ENCODE measurements at places on chromosomes 4 and X. TPM values are rescaled to one million over a fixed set of nuclear protein-coding genes. Genes with fewer than 3 reads are reported as not detected.

GRCh38 chr4:173280998-173281397 lies 53.2 kb downstream of the HMGB2 start:
- H3K36me3 ChIP-seq: peaks cover 4% of the 10 kb centered on the region
- no peak overlapping the region for H3K4me3 ChIP-seq
- no peaks in the 10 kb centered on the region for H3K27me3 ChIP-seq
- H3K27ac ChIP-seq: no peak overlapping the region
- H3K4me1 ChIP-seq: peaks cover 8% of the 10 kb centered on the region

The ITIH6 gene
- total RNA-seq: not detected

DNA sequence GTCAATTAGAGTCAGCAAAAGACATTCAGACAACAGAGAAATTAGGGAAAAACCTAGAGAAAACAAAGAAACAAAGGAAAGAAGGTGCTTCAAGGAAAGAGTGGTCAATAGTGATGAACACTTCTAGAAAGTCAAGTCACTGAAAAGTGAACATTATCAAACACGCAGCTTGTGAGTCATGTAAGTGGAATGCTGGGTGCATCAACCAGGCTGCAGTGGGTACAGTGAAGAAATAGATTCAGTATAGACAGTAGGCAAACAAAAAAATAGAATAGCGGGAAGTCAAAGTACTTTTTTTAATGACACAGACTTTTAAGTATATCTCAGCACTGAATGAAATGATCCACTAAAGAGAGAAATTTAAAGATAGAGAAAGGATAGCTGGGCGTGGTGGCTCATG lies 245.8 kb downstream of the ARHGAP24 start:
- no peak overlapping the region for H3K4me3 ChIP-seq
- no peaks in the 10 kb centered on the region for H3K4me1 ChIP-seq
- no peaks in the 10 kb centered on the region for H3K27me3 ChIP-seq
- no peaks in the 10 kb centered on the region for H3K36me3 ChIP-seq
- peak overlapping the region; percentile 79 for H3K27ac ChIP-seq

- no peak for DNase-seq
- no peaks in the 10 kb centered on the region for H3K4me1 ChIP-seq
- no peak overlapping the region for H3K27ac ChIP-seq
- no peaks in the 10 kb centered on the region for H3K27me3 ChIP-seq
- no peak overlapping the region for H3K4me3 ChIP-seq
Observed at GRCh38 chr4:115272594-115272993, 159.2 kb upstream of the NDST4 start.

DNA sequence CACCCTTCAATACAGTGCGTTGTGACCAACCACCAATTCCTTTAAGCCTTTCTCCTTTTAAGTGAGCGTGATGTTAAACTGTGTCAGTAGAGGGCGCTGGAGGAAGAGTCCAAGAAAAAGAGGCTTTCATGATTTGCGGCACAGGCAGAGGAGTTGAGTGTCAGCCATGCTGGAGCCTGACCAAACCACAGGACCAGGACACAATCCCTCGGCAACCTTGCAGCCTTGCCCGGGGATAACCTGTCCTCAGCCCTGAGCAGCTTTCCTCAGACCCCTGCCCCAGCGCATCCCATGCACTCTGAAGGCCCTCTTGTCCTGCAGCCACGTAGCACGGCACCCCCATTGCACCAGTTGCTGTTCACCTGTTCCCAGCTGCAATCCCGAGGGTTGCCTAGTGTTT lies 53.5 kb upstream of the SMIM31 start:
- H3K4me1 ChIP-seq: no peaks in the 10 kb centered on the region
- no peaks in the 10 kb centered on the region for H3K36me3 ChIP-seq

DNA sequence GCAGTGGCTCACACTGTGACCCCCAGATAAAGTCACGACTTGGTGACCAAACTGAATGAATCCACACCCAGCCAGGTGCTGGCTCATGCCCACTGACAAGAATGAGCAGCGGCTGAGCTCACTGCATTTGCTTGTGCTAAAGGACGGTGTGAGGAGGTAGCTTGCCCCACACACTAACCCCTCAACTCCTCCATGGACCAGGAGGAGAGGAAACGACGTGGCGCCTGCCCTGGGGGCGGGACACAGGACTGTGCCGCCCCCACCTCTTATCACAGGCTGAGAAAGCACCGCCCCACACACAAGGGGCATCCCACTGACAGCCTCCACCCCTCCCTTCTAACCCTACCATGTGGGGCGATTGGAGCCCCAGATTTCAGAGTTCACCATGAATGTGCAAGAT lies 43.0 kb downstream of the ZFYVE28 start:
- H3K4me1 ChIP-seq: no peaks in the 10 kb centered on the region
- H3K27me3 ChIP-seq: no peaks in the 10 kb centered on the region
- no peak for DNase-seq
- no peaks in the 10 kb centered on the region for H3K36me3 ChIP-seq

The CTAG2 gene
- total RNA-seq: not detected

The TCEANC gene
- total RNA-seq: 4.4 TPM

GRCh38 chrX:109537324-109537665 lies 651 bp downstream of the NXT2 start:
- peaks cover 36% of the 10 kb centered on the region for H3K27me3 ChIP-seq
- no peak for DNase-seq
- H3K27ac ChIP-seq: peak overlapping the region; percentile 100
- H3K4me3 ChIP-seq: peak overlapping the region; percentile 99

The TRPC5OS gene
- total RNA-seq: not detected

The ERAS gene
- total RNA-seq: not detected

GRCh38 chr4:123106747-123107146 lies 184.3 kb upstream of the NUDT6 start:
- H3K27me3 ChIP-seq: no peaks in the 10 kb centered on the region
- no peak overlapping the region for H3K27ac ChIP-seq
- H3K4me1 ChIP-seq: no peaks in the 10 kb centered on the region
- no peak overlapping the region for H3K4me3 ChIP-seq
- no peak for DNase-seq

The NEUROG2 gene
- 0.26 TPM for total RNA-seq

- no peaks in the 10 kb centered on the region for H3K36me3 ChIP-seq
- no peak overlapping the region for H3K27ac ChIP-seq
- H3K27me3 ChIP-seq: no peaks in the 10 kb centered on the region
Observed at GRCh38 chr4:25575611-25576010, 80.0 kb upstream of the SLC34A2 start.

The RAB9B gene
- 0.88 TPM for total RNA-seq

DNA sequence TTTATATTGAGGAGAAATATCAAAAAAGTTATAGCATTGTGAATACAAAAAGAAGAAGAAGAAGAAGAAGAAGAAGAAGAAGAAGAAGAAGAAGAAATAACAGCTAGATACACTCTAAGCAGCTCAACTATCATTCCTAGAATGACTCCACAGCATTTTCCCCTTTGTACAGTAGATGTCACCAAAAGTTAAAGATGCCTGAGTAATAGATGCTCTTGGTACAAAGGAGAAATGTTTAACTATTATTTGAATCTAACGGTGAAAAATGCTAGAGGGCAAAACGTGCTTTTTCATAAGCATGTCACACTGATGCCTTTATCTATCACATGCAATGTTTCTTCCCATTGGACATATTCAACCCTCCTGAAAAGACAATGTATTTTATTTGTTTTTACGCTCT lies 178.4 kb upstream of the GPRIN3 start:
- no peak overlapping the region for H3K27ac ChIP-seq
- no peaks in the 10 kb centered on the region for H3K4me1 ChIP-seq
- no peaks in the 10 kb centered on the region for H3K27me3 ChIP-seq

The UTP3 gene
- 24.3 TPM for total RNA-seq

DNA sequence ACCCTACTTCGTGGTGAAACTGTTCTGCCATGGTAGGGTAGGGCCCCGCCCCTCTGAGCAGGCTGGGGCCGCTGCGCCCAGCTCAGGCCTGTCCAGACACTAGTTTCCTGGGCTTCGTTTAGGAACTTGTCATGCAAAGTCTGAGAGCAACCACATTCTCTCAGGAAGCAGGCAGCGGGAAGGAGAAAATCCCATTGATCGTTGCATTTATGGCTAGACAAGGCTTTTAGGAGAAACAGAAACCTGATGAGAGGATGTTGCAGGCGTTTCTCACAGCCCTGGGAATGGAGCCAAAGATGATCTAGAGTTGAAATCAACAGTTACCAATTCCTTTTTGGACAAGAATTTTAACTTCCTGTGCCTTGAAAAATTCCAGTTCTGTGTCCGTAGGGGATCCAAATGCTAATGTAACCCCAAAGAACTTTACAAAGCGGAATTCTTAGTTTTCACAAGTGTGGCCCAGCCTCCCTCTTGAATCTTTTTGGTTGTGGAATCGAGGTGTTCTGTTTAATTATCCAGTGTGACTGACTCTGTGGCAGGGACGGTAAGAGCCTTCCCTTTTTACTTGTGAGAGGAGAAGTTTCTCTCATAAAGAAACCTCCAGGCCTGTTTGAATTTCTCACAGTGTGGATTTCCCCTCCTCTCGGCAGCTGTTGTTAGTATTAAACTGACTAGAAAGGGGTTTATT lies 4.5 kb upstream of the CXCL9 start:
- no peaks in the 10 kb centered on the region for H3K36me3 ChIP-seq
- H3K4me1 ChIP-seq: peaks cover 8% of the 10 kb centered on the region
- no peak overlapping the region for H3K27ac ChIP-seq
- no peak for DNase-seq
- no peak overlapping the region for H3K4me3 ChIP-seq

GRCh38 chr4:173185847-173186510 lies 17.4 kb downstream of the GALNT7 start:
- H3K4me3 ChIP-seq: peak overlapping the region; percentile 27
- H3K4me1 ChIP-seq: peaks cover 74% of the 10 kb centered on the region
- peaks cover 1% of the 10 kb centered on the region for H3K36me3 ChIP-seq
- H3K27ac ChIP-seq: no peak overlapping the region
- DNase-seq: no peak
- H3K27me3 ChIP-seq: no peaks in the 10 kb centered on the region

DNA sequence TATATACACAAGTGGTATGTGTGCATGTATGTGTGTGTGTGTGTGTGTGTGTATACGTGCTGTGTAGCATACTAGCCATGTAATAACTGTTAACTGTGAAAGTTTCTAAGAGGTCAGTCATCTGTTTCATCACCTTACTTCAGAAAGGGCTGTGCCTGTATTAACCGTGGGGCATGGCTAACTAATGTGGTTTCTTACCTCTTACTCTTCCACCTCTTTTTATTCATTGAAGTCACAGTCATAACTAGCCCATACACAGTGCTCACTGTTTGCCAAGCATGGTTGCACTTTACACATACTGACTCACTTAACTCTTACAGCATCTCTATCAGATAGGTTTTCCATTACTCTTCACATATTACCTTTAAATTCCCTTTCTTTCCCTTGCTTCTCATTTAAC lies 23.7 kb upstream of the LRAT start:
- DNase-seq: peak; percentile 22
- no peak overlapping the region for H3K4me3 ChIP-seq
- peaks cover 9% of the 10 kb centered on the region for H3K4me1 ChIP-seq
- peak overlapping the region; percentile 69 for H3K27ac ChIP-seq
- peaks cover 8% of the 10 kb centered on the region for H3K27me3 ChIP-seq

The FAM241A gene
- total RNA-seq: 4.2 TPM

The ASB9 gene
- 0.41 TPM for total RNA-seq

- peaks cover 36% of the 10 kb centered on the region for H3K36me3 ChIP-seq
- no peak for DNase-seq
- H3K27ac ChIP-seq: peak overlapping the region; percentile 97
- peak overlapping the region; percentile 93 for H3K4me3 ChIP-seq
Observed at GRCh38 chrX:30654989-30655607, 1.9 kb downstream of the GK start.

- H3K36me3 ChIP-seq: no peaks in the 10 kb centered on the region
- H3K27me3 ChIP-seq: no peaks in the 10 kb centered on the region
- H3K4me3 ChIP-seq: no peak overlapping the region
- no peak for DNase-seq
- no peak overlapping the region for H3K27ac ChIP-seq
- no peaks in the 10 kb centered on the region for H3K4me1 ChIP-seq
Observed at GRCh38 chr4:131613086-131613823, 1535.8 kb upstream of the PCDH10 start.

The AVPR2 gene
- not detected for total RNA-seq

DNA sequence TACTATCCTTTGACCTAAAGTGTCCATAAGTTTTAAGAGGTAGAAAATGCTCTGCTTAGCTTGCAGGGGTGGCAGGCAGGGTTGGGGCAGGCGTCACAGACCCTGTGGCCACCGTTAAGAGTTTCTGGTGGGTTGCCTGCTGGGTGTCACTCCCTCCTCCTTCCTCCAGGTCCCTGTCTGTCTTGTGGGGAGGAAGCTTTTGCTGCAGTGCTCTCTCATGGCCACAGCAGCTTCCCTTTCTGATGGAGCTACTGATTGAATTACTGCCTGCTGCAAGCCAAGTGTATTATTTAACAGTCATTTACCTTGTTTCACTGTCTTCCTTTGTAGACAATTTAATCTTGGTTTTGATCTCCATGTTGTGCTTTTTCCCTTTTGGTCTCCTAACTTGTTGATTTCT lies 384.6 kb downstream of the IDS start:
- H3K4me3 ChIP-seq: no peak overlapping the region
- H3K4me1 ChIP-seq: no peaks in the 10 kb centered on the region
- DNase-seq: no peak
- H3K36me3 ChIP-seq: no peaks in the 10 kb centered on the region
- H3K27ac ChIP-seq: no peak overlapping the region

GRCh38 chr4:19260346-19260745 lies 991.4 kb upstream of the SLIT2 start:
- H3K36me3 ChIP-seq: no peaks in the 10 kb centered on the region
- no peak overlapping the region for H3K27ac ChIP-seq
- H3K4me3 ChIP-seq: no peak overlapping the region
- H3K4me1 ChIP-seq: no peaks in the 10 kb centered on the region
- DNase-seq: no peak

DNA sequence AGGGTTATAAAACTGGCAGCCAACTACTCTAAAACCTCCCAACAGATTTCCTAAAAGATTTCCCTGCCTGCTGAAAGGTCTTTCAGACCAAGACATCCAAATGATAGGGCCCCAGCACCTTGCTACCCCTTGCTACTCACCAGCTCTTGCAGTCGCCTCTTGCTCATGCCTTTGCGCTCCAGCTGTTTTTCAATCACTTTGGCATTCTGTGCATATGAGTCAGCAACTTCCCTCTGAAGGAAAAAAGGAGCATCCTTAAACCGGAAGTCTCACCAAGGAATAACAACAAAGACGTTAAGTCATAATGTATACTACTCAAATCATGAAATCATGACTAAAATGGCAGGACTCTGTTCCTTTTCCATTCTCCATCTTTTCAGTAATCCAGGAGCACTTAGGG lies 24.0 kb downstream of the STEEP1 start:
- H3K4me3 ChIP-seq: no peak overlapping the region
- H3K27me3 ChIP-seq: no peaks in the 10 kb centered on the region
- no peaks in the 10 kb centered on the region for H3K36me3 ChIP-seq
- H3K4me1 ChIP-seq: no peaks in the 10 kb centered on the region
- DNase-seq: no peak

The AFF2 gene
- total RNA-seq: 1.4 TPM

- H3K36me3 ChIP-seq: no peaks in the 10 kb centered on the region
- DNase-seq: no peak
- H3K4me3 ChIP-seq: no peak overlapping the region
- H3K4me1 ChIP-seq: no peaks in the 10 kb centered on the region
- no peak overlapping the region for H3K27ac ChIP-seq
Observed at GRCh38 chrX:149372866-149373265, 132.2 kb downstream of the IDS start.

The HSFX1 gene
- total RNA-seq: 0.67 TPM

DNA sequence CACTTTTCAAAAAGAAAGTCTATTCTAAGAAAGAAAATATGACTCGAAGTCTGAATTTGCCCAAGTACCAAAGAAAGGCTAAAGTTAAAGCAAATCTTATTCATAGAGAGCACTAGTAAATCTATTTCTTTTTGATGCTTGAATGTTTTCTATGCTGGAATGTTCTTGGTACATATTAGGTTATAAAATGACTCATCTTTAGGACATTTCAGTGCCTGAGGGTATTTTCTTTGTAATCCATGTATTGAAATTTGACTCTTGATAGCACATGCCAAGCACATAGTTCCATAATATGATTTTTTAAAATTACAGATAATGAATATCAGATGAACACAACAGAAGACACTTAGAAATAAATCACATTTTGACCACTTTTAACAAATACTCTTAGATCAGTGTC lies 232.8 kb downstream of the TRIML1 start:
- no peak for DNase-seq
- no peak overlapping the region for H3K4me3 ChIP-seq
- no peak overlapping the region for H3K27ac ChIP-seq
